ENCODE measurements at places on chromosomes 2 and 18.

- no peak for DNase-seq
Observed at GRCh38 chr2:44184106-44184505, 15.4 kb downstream of the PPM1B start.

DNA sequence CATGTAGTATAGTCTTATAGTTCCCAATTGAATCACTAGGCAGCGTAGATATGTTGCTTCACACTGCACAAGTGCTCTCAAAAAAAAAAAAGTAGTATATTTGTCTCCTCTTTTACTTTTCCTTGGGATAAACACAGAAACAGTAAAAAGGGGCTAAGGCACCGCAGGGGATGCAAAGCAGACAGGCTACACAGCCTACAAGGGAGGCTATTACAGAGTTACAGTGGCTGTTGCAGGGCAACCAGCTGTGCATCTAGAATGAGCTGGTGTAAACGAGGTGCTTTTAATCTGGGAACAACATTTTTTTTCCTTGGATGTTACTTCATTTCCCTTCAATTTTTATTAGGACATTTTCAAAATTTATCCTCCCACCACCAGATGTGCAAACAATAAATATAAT is 1934.7 kb upstream of the CELF4 start:
- no peak for DNase-seq

GRCh38 chr2:95073856-95074662 is 47.5 kb downstream of the MRPS5 start:
- no peak for DNase-seq

- DNase-seq, result no peak
Observed at GRCh38 chr18:2425426-2426317, 145.6 kb downstream of the METTL4 start.

DNA sequence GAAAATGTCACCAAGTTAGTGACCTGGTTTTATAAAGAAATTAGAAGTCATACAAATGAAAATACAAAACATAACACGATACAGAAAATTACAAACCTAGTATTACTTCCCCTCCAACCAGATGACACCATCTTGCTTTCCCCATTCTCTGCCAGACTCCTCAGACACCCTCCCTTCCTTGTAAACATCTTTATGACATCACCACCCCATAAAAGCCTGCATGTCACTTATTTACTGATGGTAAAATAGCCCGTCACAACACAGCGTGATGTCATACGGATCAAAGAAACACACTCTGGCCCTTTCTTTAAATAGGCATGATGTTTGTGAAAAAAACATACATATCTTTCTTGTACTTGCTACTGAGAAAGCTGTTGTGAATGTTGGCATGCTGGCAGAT is 254.8 kb upstream of the SOX11 start:
- DNase-seq, result no peak

DNA sequence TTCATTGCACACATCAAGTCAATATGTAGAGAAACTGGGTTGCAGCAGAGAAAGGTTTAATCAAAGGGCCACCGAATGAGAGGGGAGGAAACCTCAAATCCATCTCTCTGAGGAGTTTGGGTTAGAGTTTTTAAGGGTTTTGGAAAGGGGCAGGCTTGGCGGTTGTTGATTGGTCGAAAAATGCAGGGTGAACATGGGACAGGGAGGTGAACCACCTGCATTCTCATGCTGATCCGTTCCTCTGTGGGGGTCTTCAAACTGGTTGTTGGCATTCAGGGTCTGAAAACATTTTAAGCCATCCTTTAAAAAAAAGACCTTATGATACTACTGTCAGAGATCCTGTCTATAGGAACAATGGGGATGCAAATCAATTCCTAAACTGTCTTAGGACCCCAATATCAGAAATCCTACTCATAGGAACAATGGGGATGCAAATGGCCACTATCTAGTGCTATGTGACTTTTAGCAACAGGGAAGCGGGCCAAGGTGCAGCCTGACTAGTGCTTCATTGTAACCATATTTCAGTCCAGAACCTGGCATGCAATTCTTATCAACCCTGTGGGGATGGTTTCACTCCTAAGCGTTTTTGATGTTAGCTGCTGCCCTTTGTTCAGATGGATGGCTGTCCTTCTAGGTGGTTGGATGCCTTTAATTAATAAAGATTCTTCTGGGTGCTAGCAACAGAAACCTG is 120.1 kb upstream of the MGAT5 start:
- no peak for DNase-seq

- DNase-seq, result no peak
Observed at GRCh38 chr2:232632904-232633412, 446 bp upstream of the EFHD1 start.

- no peak for DNase-seq
Observed at GRCh38 chr2:120979398-120979797, 243.7 kb downstream of the GLI2 start.

DNA sequence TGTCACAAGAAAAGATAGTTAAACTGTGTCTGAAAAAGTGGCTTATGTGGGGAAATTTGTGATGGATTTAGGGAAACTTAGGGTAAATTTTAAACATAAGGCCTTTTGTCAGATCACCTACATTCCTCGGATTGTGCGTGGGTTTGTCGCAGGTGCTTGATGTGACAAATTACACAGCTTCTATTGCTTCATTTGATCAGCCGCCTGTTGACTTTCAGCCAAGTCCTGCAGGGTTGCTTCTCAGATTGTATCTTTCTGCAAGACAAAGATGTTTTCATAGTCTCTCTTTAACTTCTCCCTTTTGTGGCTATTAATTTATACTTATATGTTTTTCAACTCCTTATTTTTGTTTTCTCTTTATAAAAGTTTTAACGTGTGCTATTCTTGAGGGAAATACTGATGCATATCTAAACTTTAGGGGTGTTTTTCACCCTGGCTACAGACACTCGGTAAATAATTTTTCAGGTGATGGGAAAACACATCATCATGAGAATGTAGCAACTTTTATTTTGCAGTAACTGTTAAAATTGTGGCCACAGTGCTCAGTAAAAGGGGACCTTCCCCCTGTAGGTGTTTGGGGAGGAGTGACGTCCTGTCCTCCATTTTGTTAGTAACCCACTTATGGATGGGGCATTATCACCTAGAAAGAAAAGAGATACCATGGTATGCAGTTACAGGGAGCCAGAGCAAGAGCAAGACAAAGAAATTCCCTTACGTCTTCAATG is 31.4 kb downstream of the GALM start:
- no peak for DNase-seq

DNA sequence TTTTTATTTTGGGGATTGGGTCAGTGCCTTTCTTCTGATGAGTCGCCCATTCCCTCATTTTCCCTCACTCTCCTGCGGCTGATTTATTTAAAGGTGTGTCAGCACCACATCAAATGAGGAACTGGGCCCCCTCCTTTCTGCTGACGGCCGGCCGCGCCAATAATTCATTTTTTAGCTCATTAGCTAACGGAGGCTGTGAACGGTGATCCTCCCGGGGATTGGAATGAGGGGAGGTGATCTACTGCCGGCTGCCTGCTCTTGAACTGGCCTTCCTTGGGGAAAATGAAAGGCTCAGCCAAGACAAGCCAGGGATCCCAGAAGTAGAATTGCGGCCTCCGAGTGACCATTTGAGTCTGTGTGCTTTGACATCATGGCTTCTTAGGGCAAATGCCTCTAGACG is 54.2 kb downstream of the GBX2 start:
- no peak for DNase-seq

DNA sequence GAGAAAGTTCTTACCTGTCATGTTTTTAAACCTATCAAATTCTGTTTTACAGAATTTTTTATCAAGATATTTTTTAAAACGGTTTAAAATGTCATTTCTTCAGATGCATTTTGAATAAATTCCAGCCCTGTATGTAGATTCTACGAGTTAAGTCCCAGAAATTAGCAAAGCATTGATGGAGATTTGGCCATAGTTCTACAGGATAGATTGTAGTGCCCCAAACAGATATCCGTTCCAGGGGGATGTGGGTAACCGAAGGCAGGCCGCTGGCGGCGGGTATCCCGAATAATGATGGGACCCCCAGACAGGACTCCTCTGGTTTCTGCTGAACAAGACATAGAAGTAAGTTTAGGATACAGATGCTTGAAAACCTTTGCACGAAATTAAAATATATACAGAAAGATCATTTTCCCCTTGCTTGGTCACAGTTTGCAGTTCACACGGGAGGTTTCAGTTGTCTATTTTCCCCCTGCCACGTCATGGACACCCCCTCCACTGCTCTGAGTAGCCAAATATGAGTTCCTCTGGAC is 755 bp downstream of the NOL4 start:
- no peak for DNase-seq

GRCh38 chr2:175027755-175028154 is 22.6 kb upstream of the CHN1 start:
- DNase-seq, result no peak

- no peak for DNase-seq
Observed at GRCh38 chr2:21233194-21233593, 109.4 kb downstream of the TDRD15 start.

All from Daoy (cell line).